ENCODE measurements at places on chromosomes 2 and 18.

GRCh38 chr18:79868811-79869541 is 71.2 kb downstream of the KCNG2 start:
- no peaks in the 10 kb centered on the region for H3K4me1 ChIP-seq
- no peak for DNase-seq
- no peaks in the 10 kb centered on the region for H3K36me3 ChIP-seq

DNA sequence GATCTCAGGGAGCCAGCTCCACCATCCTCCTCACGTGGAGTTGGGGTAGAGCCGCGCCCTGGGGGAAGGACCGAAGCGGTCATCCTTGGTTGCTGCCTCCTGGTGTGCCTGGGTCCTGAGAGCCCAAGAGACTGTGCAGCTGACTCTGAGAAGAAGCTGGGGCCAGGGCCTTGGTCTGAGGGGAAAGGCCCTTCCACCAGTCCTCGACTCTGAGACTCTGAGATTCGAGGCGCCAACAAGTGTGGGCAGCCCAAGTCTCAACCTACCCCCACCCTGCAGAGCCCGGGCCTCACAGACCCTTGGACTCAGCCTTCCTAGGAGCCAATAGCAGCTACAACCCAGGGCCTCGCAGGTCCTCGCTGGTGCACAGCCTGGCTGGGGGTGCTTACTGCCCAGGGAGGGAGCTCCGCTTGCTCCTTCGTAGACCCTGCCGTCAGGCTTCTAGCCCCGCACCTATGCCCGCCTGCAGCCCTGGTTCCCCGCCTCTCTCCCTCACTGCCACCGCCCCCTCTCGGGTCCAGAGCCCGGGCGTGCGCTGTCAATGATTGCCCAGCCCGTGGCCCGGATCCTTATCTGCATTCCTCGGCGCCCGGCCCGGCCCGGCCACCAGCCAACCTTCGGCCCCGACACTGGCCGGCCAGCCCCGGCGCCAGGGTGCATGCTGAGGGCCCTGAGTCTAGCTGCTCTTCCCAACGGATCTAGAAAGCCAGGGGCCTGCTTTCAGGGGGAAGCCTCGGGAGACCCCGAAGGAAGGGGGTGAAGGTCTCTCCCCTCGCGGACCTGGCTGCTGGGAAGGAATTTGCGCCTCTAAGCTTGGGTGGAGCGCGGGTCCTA is 2.0 kb downstream of the IHH start:
- peaks cover 70% of the 10 kb centered on the region for H3K27me3 ChIP-seq
- H3K27ac ChIP-seq, result no peak overlapping the region
- peak overlapping the region; percentile 17 for H3K4me3 ChIP-seq
- no peak for DNase-seq
- no peaks in the 10 kb centered on the region for H3K36me3 ChIP-seq

DNA sequence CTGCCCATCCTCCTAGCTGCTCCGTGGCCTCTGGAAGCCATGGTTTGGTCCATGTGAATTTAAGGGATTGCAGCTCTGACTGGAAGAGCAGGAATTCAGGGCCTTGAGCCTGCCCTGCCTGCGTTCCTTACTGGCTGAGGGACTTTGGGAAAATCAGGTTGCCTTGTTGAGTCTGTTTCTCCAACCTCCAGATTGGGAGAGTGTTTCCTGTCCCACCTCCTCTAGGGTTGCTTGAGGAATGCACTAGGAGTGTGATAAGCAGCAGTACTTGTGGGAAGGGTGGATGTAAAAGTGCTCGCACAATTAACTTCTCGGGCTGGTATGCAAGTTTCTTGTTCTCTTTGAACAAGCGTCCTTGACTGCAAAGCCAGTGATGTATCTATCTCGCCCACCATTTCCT is 84.4 kb upstream of the YWHAQ start:
- DNase-seq, result peak; percentile 4
- H3K4me1 ChIP-seq, result no peaks in the 10 kb centered on the region
- no peak overlapping the region for H3K27ac ChIP-seq
- no peak overlapping the region for H3K4me3 ChIP-seq
- no peaks in the 10 kb centered on the region for H3K36me3 ChIP-seq

GRCh38 chr2:17166506-17166905 is 351.7 kb downstream of the RAD51AP2 start:
- H3K4me3 ChIP-seq, result no peak overlapping the region
- H3K4me1 ChIP-seq, result no peaks in the 10 kb centered on the region
- H3K27ac ChIP-seq, result no peak overlapping the region
- H3K36me3 ChIP-seq, result no peaks in the 10 kb centered on the region
- DNase-seq, result no peak
- H3K27me3 ChIP-seq, result no peaks in the 10 kb centered on the region

DNA sequence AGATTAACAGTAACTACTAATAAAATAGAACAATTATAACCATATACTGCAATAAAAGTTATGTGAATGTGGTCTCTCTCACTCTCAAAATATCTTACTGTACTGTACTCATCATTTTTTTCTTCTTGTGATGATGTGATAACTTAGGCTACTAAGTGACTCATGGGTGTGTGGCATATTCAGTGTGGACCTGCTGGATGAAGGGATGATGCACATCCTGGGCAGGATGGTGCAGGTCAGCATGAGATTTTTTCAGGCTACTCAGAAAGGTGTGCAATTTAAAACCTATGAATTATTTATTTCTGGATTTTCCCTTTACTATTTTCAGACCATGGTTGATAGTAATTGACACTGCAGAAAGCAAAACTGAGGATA is 90.7 kb downstream of the NCKAP5 start:
- H3K27me3 ChIP-seq, result no peaks in the 10 kb centered on the region
- H3K4me3 ChIP-seq, result no peak overlapping the region
- no peaks in the 10 kb centered on the region for H3K36me3 ChIP-seq

DNA sequence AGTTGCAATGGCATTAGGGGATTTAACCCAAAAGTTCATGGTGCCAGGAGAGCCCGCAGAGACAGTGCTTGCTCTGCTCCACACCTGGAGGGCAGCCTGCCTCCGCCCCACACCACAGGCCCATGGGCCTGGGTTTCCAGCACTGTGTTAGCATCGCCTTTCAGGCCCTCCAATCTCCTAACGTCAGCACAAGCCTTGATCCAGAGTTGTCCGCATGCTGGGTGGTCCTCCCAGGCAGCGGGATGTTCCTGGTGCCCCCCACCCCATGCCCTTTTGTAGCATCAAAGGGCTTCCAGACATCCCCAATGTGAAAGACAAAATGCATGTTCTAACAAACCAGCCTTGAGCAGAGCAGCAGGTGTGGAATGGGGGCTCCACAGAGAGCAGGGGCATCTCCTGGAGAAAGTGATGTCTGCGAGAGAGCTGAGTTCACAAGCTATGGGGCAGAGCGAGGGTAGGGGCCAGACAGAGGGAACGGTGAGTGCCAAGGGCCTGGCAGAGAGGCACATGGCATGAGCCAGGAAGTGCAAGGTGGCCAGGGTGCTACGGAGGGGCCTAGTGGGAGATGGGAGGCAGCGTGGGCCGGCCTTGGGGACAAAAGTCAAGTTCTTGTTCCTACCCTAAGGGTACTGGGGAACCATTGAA is 119.2 kb downstream of the CYP26B1 start:
- H3K27me3 ChIP-seq, result no peaks in the 10 kb centered on the region
- no peak for DNase-seq
- H3K4me3 ChIP-seq, result no peak overlapping the region
- H3K4me1 ChIP-seq, result no peaks in the 10 kb centered on the region
- no peak overlapping the region for H3K27ac ChIP-seq
